Activated CD8-positive, alpha-beta T cell treated with anti-CD3 and anti-CD28 coated beads, Interleukin-2, amount 10 ng/mL, durations not matched to agents 7 days and 5 days (primary cell): ENCODE measurements at places on chromosomes 5 and 9. TPM values are rescaled to one million over a fixed set of nuclear protein-coding genes. Genes with fewer than 3 reads are reported as not detected.

- DNase-seq, result no peak
These were observed 90.4 kb downstream of the UBE2R2 start for GRCh38 chr9:33907347-33907746.

DNA sequence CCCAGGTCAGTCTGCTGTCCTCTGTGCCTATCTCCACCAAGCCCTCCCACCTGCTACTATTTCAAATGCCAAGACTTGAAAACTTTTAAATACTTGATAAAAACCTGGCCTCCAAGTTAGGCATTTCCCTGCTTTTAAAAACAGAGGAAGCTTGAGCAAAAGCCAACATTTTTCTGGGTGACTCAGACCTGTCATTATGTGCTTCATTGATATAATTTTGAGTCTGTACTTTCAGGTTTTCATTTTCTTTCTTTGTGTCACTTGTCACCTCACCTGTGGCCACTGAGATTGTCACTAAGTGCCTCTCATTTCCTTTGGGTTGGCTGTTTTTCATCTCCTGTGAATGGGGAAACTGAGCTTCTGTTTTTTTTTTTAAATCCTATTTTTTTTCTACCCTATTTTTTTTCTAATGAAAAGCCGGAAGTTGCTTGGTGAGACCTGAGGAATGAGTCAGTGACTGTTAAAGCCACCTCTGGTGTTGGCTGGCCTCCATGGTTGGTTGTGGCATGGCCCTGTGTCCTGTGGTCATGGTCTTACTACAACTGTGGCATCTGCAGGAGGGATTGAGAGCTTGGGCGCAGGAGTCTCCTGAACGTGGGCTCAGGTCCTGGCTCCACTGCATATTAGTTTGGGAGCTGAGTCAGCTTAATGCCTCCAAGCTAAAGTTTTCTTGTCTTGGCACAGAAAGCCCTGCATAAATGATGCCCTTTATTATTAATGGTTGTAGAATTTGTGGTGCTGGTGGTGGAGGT lies 56.7 kb downstream of the ARHGAP26 start:
- peak; percentile 48 for DNase-seq

- DNase-seq, result no peak
These were observed 58.3 kb downstream of the PRELID2 start for GRCh38 chr5:145776886-145777285.

DNA sequence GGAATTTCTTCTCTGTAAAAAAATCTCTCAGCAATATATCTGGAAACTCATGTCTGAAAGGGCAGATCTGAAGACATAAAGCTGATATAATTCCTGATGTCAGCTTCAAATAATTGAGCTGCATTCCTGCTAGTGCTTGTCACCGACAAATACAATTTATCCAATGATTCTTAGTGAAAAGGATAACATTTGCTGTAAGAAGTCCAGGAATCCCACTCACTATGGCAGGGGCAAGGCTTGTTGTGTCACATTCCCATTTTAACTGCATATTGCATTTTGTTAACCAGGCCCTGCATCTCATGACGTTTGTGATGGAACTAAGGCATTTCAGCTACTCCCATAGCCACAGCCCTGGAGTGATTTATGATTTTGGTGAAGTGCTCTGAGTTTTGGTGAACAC lies 160.1 kb upstream of the DAB2 start:
- DNase-seq, result no peak

DNA sequence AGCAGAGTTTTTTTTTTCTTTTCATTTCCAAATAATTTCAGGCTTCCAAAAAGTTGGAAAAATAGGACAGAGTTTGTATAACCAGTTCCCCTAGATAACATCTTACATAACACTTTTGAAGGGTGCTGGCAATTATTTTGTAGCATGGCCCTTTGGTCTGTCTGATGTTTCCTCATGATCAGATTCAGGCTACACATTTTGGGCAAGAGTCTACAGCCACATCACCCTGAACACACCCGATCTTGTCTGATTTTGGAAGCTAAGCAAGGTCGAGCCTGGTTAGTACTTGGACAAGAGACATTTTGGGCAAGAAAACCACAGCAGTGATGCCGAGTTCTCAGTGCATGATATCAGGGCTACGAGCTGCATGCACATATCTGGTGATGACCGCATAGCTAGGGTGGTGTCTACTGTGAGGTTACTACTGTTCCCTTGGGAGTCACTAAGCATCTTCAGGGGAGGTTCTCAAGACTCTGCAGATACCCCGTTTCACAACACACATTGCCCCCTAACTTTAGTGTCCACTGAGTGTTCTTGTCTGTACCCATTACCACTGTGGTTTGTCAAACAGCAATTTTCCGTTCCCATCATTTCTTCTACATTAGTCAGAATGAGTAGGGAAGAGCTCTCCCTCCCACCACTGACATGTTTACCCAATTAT lies 86.2 kb downstream of the TTC39B start:
- DNase-seq, result no peak

DNA sequence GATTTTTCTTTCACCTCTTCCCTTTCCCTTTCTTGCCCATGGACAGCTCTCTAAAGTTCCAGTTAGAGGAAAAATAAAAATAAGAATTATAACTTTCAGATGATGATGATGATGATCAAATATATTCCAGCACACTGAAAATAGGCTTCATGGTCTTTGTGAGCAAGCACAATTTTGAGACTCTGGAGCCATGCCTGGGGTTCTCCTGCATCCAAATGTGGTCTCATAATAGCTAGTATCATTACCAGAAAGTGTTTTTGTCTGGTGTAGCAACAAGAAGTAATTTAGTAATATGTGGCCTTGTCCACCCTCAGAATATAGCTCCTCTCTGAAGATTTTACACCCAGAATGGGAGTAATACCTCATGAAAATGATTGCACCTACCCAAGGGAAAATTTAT lies 150.4 kb downstream of the SNCAIP start:
- no peak for DNase-seq

GRCh38 chr9:36691671-36692070 lies 119.0 kb downstream of the MELK start:
- DNase-seq, result no peak

DNA sequence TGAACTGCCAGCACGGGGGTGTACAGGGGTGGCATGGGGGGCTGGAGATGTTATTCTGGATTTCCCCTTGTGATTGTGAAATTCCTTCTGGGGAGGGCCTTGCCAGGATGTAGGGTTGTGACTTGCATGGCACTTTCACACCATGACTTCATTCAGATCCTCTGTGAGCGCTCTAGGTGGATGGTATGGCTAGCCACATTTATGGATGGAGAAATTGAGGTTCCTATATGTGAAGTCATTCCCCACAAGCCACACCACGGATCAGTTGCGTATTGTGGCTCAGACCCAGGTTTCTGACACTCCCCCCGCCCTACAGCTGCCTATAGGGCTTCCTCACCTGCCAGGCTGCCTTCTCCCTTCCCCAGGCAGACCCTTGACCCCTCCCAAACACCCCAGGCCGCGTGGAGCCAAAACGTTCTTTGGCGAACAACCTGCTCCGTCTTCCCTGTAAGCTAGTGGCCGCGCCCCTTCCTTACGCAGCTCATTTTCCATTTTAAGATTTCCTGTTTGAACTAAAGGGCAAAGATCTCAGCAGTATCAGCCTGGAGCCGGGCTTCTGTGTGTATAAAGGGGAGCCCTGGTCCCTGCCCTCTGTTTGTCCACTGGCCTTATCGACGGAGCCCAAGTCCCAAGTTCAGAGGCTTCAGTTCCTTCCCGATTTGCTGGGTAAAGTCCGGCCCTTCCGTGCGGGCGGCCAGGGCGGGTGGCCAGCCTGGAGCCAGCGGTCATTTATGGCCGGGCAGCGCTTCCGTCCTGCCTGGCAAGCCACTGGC lies 97.8 kb upstream of the KLF4 start:
- DNase-seq, result no peak

- DNase-seq, result no peak
These were observed 16.6 kb downstream of the WWC1 start for GRCh38 chr5:168307925-168308584.

GABRA1 gene
- total RNA-seq, result not detected

TXNDC8 gene
- total RNA-seq, result not detected
